ENCODE measurements at places on chromosomes 1 and 21.

DNA sequence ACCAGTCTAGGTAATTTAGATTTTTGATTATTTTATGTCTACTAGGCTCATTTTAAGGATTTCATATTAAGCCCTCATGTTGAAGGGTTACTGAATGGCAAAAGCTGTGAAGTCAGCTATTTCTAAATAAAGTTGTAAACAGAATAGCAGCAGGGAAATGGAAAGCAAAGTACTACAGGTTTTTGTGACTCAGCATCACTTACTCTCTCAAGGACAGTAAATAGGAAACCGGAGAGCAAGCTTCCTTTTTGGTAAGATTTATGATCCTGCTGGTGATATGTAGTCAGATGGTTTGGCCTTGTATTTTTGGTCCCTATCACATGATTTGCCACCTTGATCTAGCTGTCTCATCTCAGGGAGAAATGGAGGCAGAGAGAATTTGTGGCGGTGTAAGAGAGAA is 226.0 kb downstream of the RPS6KC1 start:
- no peak for DNase-seq

DNA sequence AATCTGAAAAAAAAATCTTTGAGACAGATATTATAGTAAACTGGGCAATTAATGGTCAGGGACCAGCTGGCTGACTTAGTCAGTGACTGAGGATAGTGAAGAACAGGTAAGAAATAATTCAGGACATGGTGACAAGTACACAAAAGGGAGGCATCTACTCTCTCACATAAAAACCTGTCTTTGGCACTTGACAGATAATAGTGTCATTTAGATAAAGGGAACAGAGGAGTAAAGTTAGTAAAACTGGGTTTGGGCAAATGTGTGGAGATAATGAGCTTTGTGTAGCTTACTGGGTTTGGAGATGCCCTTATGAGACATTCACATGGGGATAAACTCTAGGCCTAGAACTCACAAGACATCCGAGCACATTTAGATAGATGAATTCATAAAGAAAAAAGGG is 4.0 kb downstream of the SSX2IP start:
- no peak for DNase-seq

DNA sequence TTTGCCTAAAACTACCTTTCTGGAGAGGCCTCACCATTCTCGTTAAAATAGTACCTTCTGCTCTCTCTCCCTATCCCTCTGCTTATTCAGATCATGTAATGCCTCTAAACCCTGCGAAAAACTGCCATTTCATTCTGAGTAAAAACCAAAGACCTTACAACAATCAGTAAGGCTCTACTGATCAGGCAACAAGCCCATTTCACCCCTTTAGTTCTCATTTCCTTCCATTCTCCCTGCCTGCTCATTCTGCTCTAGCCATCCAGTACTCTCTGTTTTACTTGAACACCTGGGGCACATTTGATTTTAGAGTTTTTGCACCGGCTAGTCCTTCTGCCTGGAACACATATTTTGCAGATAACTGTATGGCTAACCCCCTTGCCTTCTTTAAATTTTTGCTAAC is 187.8 kb downstream of the COQ8A start:
- DNase-seq, result no peak

- no peak for DNase-seq
These were observed 4.8 kb downstream of the FTCD start for GRCh38 chr21:46150491-46151121.

DNA sequence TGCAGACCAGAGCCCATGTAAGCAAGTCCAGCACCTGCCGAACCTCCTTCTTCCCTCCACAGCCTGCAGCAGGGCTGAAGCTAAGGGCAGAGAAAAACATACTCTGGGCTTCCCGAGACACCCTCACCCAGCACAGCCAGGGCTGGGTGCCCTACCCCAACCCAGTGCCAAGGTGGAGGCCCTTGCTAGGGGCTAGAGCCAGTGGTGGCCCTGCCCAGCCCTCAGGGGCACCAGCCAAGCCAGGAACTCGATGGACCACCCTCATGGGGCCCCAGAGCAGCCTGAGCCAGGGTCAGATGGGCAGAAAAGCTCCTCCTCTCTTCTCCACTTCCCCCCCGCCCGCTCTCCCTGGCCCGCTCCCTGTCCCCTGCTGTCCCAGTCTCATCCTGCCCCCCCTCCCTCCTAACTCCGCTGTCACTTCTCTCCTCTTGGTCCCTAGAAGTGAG is 15.9 kb downstream of the TNFRSF25 start:
- DNase-seq, result no peak
